Stimulated activated CD4-positive, alpha-beta T cell treated with anti-CD3 and anti-CD28 coated beads, TNF-alpha, amount 100 ng/mL, for 4 hours (primary cell): ENCODE measurements at places on chromosomes 16 and 17.

DNA sequence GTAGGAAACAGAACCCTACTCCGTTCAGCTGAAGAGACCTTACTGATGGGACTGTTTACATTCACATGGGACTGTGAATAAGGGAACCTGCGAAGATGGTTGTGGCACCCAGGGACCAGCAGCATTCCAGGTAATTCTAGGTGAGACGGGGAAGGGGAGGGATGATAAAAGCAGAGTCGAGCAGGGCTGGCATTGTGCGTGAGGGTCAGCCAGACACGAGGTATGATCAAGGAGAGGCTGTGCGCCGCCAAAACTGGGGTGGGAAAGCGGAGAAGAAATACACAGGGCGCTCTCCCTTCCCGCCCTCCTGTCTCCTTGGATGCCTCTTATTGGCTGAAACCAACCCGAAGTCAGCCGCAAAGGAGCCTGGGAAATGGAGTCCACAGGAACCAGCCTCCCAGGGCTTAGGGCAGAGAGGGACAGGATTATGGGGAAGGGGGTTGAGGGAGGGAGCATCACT, 38.4 kb upstream of the CSNK2A2 start:
- peak; percentile 48 for DNase-seq

- DNase-seq, result no peak
Observed at GRCh38 chr17:35804658-35805192, 4.6 kb upstream of the TAF15 start.

DNA sequence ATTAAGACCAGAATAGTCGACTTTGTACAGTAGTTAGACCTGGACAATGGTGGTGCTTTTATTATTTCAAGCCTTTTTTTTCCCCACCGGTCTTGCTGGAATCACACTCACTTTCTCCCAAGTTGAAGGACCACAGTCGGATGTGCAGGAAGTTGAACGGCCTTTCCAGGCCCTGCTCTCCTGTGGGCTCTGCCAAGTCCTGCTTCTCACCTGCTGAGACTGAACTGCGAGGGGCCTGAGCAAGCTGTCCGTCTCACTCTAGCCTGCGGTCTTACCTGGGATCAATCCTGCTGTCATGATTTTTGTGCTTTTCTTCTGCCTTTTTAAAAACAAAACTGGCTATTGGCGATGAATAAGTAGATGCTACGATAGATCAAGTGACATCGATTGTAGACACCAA, 1.3 kb downstream of the TLCD3A start:
- no peak for DNase-seq

GRCh38 chr16:85449191-85449884, 163.8 kb upstream of the GSE1 start:
- DNase-seq, result no peak

- DNase-seq, result no peak
Observed at GRCh38 chr17:14112407-14112806, 43.1 kb downstream of the COX10 start.

DNA sequence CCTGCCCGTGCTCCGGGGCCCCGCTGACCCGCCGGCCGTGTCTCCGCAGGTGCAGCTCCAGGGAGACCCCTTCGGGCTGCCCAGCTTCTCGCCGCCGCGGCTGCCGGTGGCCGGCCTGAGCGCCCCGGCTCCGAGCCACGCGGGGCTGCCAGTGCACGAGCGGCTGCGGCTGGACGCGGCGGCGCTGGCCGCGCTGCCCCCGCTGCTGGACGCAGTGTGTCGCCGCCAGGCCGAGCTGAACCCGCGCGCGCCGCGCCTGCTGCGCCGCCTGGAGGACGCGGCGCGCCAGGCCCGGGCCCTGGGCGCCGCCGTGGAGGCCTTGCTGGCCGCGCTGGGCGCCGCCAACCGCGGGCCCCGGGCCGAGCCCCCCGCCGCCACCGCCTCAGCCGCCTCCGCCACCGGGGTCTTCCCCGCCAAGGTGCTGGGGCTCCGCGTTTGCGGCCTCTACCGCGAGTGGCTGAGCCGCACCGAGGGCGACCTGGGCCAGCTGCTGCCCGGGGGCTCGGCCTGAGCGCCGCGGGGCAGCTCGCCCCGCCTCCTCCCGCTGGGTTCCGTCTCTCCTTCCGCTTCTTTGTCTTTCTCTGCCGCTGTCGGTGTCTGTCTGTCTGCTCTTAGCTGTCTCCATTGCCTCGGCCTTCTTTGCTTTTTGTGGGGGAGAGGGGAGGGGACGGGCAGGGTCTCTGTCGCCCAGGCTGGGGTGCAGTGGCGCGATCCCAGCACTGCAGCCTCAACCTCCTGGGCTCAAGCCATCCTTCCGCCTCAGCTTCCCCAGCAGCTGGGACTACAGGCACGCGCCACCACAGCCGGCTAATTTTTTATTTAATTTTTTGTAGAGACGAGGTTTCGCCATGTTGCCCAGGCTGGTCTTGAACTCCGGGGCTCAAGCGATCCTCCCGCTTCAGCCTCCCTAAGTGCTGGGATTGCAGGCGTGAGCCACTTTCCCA, 5.9 kb downstream of the CTF1 start:
- DNase-seq, result no peak

DNA sequence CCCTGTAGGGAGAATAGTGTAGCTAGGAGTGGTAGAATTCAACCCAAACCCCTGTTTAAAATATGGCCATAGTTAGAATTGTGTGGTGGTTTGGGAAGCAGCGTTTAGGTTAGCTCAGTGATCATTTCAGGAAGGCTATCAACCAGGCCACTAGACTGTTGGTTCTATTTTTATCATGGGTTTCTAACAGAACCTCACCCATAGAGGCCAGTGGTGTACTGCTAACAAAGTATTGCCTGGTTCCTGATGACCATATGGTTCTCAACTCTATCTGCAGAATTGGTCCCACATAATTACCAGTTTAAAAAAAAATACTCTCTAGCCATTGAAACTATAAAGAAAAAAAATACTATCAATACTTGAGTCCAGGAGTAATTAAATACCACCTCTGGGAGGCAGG, 70.5 kb upstream of the RASL10B start:
- no peak for DNase-seq

DNA sequence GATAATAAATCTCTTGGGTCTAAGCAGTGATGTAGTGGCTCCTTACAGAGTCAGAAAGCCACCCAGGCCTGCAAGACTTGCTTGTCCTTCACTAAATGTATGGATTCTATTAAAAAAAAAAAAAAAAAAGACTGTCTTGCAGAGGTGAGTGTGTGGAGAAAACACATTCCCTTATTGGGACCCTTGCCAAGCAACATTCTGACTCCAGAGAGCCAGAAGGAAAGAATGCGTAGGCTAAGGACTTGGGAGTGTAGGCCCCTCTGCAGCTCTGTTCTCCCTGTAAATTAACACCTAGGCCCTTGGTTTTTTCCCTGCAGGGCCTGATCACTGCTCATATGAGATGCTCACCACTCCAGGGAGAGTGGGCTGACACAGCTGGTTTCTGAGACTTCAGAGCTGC, 17.8 kb downstream of the SCPEP1 start:
- no peak for DNase-seq

DNA sequence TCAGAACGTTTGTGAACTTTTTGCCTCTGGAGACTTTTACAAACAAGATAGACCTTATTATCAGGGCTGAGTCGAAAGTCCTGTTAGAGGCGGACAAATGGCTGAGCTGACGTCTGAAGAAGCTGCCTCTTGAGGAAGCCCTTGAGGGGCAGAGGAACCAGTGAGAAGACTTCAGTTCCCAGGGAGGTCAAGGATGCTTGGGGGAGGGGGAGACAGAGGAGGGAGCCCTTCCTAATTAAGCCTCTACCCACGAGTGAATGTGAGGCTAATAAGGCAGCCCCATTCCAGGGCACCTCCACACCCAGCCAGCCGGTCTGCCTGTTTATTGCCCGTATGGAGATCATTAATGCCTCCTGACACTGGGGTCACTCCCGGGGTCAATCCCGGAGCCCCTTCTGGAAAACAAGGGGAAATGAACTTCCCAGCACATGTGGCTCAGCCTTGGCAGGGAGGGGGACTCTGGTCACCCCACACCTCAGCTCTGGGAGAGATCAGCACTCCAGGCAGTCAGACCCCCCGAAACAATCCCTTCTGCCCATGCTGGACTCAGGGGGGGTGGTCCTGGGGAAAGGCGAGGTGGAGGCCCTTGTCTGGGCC, 9.2 kb upstream of the TBX4 start:
- no peak for DNase-seq
